ENCODE measurements at places on chromosomes 3 and 15.
A peak's percentile ranks its signal among the peaks of the same experiment; 100 is the strongest.

DNA sequence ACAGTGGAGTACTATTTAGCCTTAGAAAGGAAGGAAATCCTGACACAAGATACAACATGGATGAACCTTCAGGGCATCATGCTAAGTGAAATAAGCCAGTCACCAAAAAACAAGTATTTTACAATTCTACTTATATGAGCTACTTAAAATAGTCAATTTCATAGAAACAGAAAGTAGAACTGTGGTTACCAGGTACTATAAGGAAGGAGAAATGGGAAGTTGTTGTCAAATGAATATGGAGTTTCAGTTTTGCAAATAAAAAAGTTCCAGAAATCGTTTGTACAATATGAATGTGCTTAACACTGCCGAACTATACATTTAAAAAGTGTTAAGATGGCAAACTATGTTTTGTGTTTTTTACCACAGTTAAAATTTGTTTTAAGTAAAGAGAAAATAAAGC lies 26.8 kb downstream of the TRANK1 start:
- DNase-seq, result no peak

DNA sequence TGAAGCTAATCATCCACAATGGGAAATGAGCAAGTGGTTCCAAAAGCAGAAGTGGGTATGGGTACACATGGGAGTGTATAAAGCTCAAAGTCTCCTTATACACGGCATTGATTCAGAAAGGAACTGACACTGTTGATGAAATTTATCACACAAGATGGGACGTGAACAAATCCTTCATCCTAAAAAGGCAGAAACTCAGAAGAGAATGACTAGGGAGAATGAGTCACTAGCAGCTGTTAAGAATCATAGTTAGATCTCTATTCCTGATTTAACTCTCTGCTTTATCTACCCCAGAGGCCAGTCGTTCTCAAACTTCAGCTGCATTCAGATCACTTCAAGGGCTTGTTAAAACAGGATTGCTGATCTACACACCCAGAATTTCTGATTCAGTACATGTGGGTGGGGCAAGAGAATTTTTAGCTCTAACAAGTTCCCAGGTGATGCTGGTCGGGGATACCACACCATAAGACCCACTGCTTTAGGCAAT lies 97.7 kb upstream of the PHLDB2 start:
- DNase-seq, result no peak

GRCh38 chr3:59808446-59808845 lies 758.6 kb upstream of the CFAP20DC start:
- DNase-seq, result no peak

DNA sequence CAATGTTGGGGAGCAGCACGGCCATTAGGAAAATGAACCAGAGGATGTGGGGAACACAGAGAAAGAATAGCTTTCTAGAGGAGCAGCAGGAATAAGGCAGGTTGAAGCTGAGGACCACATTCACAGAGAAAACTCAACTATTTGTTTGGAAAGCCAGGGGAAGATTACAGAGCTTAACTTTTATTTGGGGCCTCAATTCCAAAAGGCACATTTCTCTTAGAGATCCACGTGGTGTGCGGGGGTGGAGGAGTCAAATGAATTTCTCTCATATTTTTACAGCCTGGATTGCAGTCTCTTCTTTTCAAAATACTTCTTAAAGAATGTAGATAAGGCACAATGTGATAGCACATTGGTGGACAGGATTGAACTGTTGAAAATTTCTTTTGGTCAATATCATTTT lies 253.7 kb downstream of the ROBO1 start:
- DNase-seq, result no peak

- peak; percentile 35 for DNase-seq
Observed at GRCh38 chr3:25663869-25664811, 567 bp downstream of the TOP2B start.

- DNase-seq, result no peak
Observed at GRCh38 chr3:32780735-32781210, 37.0 kb upstream of the TRIM71 start.

GRCh38 chr3:186417791-186418190 lies 55.8 kb upstream of the DGKG start:
- DNase-seq, result no peak

- DNase-seq, result no peak
Observed at GRCh38 chr3:105656651-105657504, 211.9 kb downstream of the CBLB start.

- no peak for DNase-seq
Observed at GRCh38 chr3:157844216-157844615, 262.0 kb downstream of the SHOX2 start.

DNA sequence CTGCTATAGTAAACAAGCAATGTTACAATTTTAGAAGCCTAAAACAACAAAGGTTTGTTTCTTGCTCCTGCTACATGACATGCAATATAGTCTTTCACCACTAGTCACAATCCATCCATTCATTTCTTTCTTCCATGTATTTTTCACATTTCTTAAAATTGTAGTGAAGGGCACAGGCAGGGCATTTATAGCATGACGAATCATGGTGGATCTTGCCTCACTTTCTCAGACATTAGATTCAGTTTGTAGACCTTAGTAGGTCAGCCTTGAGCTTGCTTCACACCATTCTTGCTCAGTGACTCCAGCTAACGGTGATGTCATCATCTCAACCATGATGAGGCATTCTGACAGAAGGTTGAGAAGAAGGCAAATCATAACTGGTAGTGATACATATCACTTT lies 546.8 kb downstream of the TBL1XR1 start:
- DNase-seq, result no peak

DNA sequence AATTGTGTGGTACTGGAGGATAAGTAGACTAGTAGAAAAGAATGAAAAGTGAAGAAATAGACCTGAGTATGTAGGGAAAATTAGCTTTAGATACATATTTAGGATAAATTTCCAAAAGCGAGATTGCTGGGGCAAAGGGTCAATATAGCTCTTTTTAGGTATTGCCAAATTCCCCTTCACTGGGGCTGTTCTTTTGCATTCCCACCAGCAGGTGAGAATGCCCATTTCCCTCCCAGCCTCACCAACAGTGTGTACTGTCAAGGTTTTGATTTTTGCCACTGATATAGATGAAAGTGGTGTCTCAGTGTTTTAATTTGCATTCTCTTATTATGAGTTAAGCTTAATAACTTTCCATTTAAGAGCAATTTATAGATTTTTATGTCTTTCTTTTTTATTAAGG lies 35.7 kb upstream of the BHLHE40 start:
- DNase-seq, result no peak

- no peak for DNase-seq
Observed at GRCh38 chr15:55552926-55553325, 35.2 kb downstream of the PYGO1 start.

GRCh38 chr15:57463360-57463759 lies 87.1 kb downstream of the CGNL1 start:
- no peak for DNase-seq

DNA sequence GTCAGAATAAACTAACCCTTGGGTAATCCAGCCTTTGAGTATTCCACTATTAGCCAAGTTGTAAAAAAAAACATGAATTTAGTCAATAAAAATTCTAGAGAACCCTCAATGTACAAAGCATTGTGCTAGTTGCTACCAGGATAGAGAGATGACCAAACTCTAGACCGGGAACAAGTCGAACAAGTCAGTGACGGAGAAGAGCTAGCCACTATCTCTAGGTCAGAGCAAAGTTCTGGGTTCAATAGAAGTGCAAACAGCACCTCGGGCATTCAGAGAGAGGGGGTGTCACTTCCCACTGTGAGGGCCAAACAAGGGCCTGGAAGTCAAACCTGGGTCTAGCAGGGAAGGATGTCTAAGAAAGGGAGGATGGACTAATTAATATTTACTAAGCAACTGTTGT lies 2.3 kb upstream of the ADCY5 start:
- DNase-seq, result no peak

- DNase-seq, result no peak
Observed at GRCh38 chr15:98723195-98723594, 74.9 kb downstream of the IGF1R start.

- DNase-seq, result no peak
Observed at GRCh38 chr15:100571592-100572167, 30.3 kb downstream of the LINS1 start.

DNA sequence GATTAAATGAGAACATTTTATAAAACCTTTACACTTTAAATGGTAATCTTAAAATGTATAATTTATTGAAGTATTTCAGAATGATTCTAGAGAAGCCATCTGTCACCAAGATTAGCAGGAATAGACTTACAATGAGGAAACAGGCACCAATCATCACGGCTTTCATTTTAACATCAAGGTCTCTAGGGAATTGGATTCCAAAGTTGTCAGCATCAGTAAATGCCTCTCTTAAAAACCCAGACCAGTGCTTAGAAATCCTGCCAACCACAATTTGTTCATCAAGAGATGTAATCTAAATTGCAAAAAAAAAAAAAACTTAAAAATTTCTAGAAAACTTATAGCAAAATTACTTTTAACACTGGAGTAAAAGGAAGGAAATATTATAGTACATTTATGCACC lies 20.3 kb downstream of the PLSCR2 start:
- DNase-seq, result no peak

DNA sequence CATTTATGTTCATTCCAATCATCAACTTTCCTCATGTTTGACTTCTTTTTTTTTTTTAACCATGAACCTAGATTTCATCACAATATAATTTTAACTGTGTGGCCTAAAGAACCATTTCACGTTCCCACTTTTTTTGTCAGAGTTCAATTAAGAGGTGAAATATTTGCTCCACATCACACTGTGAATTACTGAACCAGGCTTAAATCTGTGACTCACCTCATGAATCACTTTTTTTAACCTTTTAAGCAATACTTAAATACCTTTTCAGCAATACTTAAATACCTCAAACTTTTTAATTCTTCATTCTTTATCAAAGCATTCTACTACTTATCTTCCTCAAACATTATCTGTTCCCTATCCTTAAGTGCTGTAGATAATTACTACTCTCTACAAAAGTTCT lies 137.6 kb downstream of the SI start:
- DNase-seq, result no peak

GRCh38 chr15:51110171-51110570 lies 15.5 kb upstream of the TNFAIP8L3 start:
- DNase-seq, result no peak

- no peak for DNase-seq
Observed at GRCh38 chr15:76912430-76912829, 7.3 kb upstream of the SCAPER start.

GRCh38 chr15:27527490-27528067 lies 556.6 kb downstream of the GABRG3 start:
- no peak for DNase-seq

DNA sequence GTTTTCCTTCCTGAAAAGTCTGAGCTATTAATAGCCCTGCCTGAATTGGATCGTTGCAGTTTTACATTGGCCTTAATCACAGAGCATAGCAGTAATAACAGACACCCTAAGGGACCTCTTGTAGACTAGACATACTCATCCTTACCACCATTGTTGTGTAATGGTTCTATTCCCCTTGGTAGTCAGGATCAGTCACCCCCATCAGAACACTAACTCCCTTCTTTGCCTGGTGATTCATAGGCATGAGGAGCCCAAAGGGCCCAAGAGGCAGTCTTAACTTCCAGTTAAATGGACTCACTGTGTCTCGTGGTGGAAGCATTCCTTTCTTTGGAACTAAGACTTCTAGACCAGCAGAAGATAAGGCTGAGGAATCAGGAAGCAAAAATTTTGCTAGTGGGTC lies 20.2 kb downstream of the CGGBP1 start:
- no peak for DNase-seq

- no peak for DNase-seq
Observed at GRCh38 chr15:35912196-35912595, 366.2 kb upstream of the DPH6 start.

GRCh38 chr15:56794165-56794552 lies 60.9 kb upstream of the ZNF280D start:
- DNase-seq, result no peak

Measured in stimulated activated CD8-positive, alpha-beta memory T cell treated with anti-CD3 and anti-CD28 coated beads, Interleukin-2, amount 100 ng/mL, for 1 hour (primary cell).